ENCODE measurements at places on chromosomes 7 and 10.

GRCh38 chr10:100896876-100897461 is 15.8 kb upstream of the SLF2 start:
- no peak for DNase-seq

- no peak for DNase-seq
Measured at GRCh38 chr7:92057375-92057774, 76.9 kb downstream of the CYP51A1 start.

- DNase-seq, result no peak
Measured at GRCh38 chr7:50667338-50667737, 102.1 kb upstream of the DDC start.

DNA sequence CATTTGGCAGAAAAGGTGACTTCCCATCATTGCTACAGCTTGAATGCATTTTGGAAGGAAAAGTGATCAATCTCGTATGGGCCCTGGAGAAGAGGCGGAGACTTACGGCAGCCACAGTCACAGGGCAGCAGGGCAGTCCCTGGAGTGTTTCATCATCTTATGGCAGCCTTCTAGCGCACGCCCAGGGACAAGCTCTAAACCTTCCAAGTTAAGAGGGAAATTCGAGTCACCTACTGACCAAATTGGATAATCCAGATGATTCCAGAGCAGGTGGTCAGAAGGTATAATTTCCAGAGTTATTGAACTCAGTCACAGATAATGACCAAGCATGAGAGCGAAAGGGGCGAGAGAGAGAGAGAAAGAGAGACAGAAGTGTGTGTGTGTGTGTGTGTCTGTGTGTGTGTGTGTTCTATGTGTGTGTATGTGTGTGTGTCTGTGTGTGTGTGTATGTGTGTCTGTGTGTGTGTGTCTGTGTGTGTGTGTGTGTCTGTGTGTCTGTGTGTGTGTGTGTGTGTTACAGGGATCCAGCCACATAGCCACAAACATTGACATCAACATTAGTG is 123.7 kb upstream of the ADAM12 start:
- DNase-seq, result no peak

All from stimulated activated CD8-positive, alpha-beta memory T cell treated with anti-CD3 and anti-CD28 coated beads, Interleukin-2, amount 100 ng/mL, for 48 hours (primary cell).